ENCODE measurements at places on chromosomes 6 and 20. TPM values are rescaled to one million over a fixed set of nuclear protein-coding genes. Genes with fewer than 3 reads are reported as not detected.

DNA sequence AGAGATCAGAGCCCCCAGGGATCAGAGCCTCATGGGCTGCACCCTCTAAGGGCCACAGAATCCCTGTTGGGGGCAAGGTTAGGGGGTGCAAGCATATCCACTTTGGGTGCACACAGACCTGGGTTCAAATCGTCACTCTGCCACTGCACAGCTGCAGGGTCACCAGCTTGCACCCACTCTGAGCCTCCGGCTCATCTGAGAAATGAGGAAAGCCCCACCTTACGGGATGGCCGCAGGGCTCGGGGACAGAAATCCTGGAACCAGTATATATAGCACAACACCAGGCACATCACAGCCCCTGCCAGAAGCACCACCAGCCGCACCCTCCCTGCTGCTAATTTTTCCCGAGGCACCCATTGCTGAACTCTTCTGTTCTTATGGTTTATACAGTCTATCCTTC lies 169.6 kb downstream of the NFATC2 start:
- no peak for DNase-seq

GRCh38 chr6:136309171-136309570 lies 19.5 kb upstream of the BCLAF1 start:
- no peak for DNase-seq

- no peak for DNase-seq
These were observed 257.1 kb downstream of the LY86 start for GRCh38 chr6:6845603-6846002.

GRCh38 chr6:83463886-83464285 lies 33.0 kb upstream of the ME1 start:
- peak; percentile 36 for DNase-seq

DNA sequence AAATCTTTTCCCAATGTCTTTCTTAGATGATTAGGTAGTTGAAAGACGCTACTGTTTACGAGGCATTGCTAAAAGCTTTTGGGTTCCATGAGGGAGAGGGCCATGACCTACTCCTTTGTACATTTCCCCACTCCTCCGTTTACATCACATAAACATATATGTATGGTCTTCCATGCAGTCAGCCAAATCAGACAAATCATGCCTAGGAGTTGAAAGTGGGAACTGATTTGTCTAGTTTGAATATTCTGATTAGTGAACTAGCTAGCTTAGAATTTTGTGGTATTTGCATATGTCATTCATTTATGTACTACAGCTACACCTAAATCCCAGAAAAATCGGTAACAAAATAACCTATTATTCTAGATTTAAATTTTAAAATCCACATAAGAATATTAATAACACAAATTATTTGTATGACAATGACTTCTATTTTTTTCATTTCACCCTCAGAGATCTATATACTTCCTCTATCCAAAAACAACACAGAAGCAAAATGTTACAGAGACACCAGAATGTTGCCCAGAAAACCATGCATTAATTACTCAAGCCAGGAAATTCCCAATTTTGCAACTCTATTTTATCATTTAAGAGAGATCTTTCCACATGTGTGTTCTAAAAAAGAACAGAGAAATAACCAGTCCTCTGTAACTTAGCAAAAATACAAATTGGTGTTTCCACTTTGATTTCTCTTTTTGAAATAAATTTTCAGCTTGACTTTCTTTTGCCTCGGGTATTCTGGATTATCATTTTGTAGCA lies 231.9 kb downstream of the LAMA2 start:
- no peak for DNase-seq

DNA sequence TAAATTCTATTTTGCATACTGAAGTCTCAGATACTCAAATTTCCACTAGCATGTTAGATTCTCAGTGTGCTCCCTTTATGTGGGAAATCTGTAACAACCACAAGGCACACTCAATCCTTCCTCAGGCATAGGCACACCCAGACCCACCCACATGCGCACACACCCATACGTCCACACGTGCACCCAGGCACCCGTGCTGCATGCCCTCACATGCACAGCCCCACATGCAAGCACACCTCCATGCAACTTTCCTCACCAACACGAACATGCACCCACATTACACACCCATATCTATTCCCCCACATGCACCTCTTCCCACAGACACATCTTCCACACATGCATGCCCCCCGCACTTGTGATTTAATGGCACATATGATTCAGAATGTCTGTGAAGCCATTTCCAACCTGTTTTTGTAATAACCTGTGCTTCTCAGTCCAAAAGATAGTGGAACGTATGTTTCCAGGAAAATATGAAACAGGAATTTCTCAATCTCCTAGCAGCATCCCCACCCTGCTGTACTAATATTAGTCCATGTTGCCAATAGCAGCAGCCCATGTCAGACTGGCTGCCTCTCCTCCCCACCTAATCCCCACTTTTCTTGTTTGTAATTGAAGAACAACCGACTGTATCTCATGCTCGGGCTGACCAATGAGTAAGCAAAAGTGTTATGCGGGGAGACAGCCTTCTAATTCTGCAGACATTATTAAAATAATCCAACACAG lies 11.3 kb upstream of the CYP24A1 start:
- DNase-seq: no peak

DNA sequence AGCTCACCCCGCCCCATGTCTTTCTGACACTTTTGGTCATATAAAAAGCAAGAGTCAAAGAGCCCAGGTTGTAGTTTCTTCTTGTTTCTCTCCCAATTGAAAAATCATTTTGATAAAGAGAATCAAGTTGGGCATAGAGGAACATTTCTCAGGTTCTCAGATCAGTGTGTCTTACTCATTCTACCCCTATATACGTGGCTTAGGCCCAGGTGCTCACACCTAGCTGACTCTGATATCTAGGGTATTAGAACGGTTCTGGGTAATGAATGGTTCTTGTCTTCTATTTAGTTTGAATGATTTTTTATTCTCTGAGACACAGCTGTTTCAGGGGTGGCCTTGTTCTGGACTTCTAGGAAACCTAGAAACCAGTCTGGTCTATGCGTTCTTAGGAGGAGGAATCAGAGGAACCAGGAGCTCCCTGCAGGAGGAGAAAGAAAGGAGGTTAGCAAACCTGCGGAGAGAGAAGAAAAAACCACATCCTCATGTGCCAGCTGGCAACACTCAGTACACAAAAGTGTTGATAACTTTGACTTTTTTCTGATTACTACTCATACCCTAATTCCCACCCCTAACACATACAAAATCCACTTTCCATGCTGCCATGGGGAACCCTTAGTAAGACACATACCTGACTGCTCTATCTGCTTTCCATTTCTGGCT lies 178.0 kb downstream of the CLIC5 start:
- no peak for DNase-seq

GRCh38 chr6:12618296-12618695 lies 98.3 kb upstream of the PHACTR1 start:
- DNase-seq: no peak

DNA sequence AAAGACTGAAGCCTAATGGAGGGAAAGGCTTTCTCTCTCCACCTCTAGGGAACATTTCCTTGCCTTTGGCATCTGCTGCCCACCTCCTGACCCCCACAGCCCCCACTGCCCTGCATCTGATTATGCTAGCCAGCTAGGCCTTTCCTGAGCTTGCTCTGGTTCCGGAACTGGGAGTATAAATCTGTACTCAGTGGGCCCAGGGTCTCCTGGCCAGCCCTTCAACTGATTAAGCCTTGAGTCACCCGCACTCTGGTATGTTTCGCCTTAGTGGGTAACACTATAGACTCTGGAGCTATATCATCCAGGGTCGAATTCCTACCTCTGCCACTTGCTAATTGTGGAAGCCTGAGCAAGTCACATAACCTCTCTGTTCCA lies 45.6 kb upstream of the RIPOR2 start:
- no peak for DNase-seq

KIAA1755 gene
- 0.64 TPM for total RNA-seq

GRCh38 chr6:20463396-20463795 lies 61.7 kb downstream of the E2F3 start:
- no peak for DNase-seq

C20orf141 gene
- total RNA-seq: 0.32 TPM

PNPLA1 gene
- not detected for total RNA-seq

DNA sequence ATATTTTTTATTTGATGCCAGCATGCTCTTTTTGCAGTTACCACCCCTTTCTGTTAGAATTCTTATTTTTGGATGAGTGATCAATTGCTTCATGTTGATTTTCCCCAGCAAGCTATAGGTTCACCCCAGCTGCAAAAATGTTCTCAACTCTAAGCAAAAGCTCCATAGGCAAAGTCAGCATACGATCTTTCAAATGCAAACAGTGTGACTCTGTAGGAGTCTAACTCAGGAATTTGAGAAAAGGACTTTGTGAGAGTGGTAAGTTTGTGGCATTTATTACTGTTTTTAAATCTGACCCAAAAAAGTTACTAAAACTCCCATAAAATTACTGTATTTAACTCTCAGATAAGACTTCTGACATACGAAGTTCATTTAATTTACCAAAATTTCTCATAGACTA lies 134.9 kb upstream of the HSF2 start:
- no peak for DNase-seq

PSMB1 gene
- total RNA-seq: 370 TPM

- peak; percentile 34 for DNase-seq
These were observed 118.9 kb downstream of the ARMC2 start for GRCh38 chr6:108966855-108967755.

DDR1 gene
- 32.4 TPM for total RNA-seq

GRCh38 chr6:31836047-31836473 lies 8.5 kb downstream of the HSPA1B start:
- peak; percentile 37 for DNase-seq

- DNase-seq: no peak
These were observed 145.3 kb downstream of the KHDC1L start for GRCh38 chr6:73079978-73080377.

- no peak for DNase-seq
These were observed 15.2 kb downstream of the EFHC1 start for GRCh38 chr6:52435345-52435744.

ESR1 gene
- 2.6 TPM for total RNA-seq

All from fibroblast of villous mesenchyme (primary cell).